ENCODE measurements at places on chromosomes 3 and 15.

GRCh38 chr3:188729422-188729821 lies 442.3 kb upstream of the TPRG1 start:
- DNase-seq: no peak

DNA sequence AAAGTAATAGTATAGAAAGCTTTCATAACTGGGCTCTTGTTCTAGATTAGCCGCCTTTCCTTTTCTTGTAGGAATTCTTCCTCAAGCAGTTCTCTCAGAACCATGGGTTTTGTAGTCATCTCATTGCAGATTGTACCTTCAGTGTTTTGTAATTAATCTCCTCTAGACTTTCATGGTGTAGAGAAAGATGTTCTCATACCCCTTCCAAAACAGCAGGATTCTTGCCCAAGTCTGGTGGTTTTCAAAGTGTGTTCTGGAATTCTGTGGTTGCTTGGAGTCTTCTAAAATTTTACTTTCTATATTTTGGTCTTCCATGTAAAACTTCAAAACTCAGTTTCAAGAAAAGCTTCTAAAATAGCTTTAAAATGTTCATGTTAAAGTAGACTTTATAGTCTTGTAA lies 293.8 kb downstream of the PTPRG start:
- DNase-seq: no peak

- no peak for DNase-seq
Measured at GRCh38 chr3:193168931-193169330, 72.1 kb upstream of the PLAAT1 start.

- no peak for DNase-seq
Measured at GRCh38 chr15:33699145-33699544, 269.2 kb upstream of the CHRM5 start.

DNA sequence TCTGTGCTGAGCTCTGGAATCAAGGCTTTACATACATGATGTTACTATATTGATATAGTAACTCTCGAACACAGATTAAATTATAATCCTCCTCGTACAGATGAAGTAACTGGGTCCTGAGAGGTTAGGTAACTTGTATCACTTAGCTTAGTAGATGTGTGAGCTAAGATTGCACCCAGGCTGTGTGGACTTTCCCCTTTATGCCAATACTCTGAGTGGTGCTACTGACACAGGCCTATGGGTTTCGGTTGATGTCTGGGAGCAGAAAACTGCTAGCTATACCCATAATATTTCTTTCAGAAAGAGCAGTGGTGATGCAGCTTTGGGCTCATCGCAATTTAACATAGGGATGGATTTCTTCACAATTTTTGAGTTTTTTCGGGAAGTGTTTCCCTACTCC lies 259.7 kb downstream of the RBMS3 start:
- no peak for DNase-seq

DNA sequence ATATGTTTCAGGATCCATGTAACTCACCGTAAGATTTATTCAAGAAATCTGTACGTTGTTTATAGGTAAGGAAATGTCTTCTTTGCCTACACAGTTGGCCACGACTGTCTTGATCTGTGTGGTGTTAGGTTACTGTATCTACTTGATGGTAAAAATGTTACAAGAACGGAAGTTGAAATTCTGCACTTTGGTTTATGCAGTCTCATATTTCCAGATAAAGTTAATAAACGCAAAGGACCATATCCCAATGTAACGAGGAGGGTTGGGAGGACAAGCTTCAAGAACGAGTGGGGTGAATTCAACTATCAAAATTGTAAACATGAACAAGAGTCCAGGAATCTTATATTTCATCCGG lies 1.0 kb downstream of the USF3 start:
- DNase-seq: no peak

- DNase-seq: no peak
Measured at GRCh38 chr3:152455989-152456388, 187.3 kb downstream of the MBNL1 start.

DNA sequence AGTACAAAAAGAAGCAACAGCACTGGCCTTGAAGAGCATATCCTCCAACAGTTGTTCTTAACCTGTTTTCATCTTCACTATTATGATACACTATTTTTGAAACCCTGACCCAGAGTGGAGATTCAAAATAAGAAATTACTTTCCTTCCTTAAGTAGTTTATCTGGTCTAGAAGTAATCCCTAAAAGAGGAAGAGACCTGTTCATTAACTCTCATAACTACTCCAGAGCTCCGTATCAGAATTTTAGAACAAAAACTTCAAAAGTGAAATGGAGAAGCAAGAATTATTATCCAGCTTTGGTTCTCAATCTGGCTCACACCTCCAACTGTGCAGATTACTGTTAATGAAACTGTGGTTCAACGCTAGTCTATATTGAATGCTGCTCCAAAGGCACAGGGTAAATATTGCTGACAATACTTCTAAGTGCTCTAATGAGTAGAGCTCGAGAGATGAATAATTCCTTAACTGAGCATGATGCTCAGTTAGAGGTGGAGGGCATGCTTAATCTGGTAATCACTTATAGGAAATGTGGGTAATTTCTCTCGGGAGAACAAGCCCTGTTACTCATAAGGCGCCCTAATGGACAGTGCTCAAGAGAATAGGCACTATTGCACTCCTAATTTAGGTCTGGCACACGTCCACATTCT lies 5.2 kb downstream of the LCMT2 start:
- DNase-seq: no peak

DNA sequence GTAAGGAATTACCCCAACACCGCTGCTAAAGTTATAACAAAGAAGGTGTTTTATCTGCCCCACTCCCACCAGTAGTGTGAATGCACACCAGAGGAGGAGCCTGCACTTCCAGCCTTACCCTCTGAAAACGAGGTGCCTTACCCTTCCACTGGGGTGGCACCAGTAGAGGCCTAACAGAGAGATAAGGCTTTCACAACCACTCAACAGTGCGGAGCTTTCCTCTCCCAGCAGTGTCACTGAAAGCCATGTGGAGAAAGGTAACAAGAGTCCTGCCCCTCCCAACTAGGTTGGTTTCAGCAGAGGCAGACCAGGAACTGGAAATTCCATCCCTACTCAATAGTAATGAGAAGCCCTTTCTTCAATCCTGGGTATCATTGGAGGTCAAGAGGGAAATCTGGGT lies 539.2 kb downstream of the VGLL3 start:
- no peak for DNase-seq

GRCh38 chr15:101459579-101460300 lies 29.8 kb downstream of the PCSK6 start:
- no peak for DNase-seq

Measured in C1 segment of cervical spinal cord (tissue), 14 donors.